ENCODE measurements at places on chromosomes 11 and 22.
A peak's percentile ranks its signal among the peaks of the same experiment; 100 is the strongest.

DNA sequence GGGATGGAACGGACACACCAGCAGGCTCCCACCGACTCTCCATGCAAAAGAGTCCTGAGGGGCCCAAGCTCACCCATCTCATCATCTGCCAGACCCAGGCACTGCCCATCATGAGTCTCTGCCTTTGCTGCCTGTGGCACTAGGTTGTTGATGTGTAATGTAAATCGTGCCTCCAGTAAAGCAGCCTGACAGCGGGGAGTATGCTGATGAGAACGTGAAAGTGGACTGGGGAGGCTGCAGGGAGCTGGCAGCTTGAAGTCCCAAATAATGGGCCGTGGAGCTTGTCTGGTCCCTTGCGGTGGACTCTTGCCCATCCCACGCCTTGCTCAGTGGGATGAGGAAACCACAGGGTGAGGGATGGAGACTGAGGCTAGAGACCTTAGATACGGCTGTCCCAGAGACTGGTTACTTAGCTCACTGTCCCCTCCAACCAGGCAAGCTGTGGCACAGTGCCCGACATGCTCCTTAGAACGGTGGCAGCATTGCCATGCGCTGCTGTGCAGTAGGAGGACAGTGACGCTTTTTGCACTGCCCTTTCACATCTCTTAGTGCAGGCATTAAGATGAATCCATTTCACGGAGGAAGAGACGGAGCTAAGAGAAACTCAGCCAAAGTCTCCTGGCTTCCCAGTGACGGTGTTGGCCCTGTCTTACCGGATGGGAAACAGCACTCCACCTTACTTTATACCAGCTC lies 39.6 kb upstream of the PLET1 start:
- no peak for DNase-seq

- DNase-seq = no peak
These were observed 572.3 kb upstream of the RAG2 start for GRCh38 chr11:37170311-37170710.

DNA sequence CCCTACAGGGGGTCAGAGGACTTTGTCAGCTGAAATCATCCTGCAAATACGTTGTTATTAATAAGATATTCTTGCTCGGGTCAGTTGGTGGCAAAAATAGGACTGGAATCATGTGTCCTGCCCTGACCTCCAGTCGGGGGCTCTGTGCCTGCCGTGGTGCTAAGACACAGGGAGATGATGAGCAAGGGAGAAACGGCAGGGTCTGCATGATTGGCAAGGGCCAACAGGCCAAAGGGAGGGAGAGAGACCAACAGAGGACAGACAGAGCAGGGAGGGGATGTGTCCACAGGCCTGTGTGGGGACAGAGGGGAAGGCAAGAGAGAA lies 10.4 kb upstream of the TSKU start:
- DNase-seq = no peak

- no peak for DNase-seq
These were observed 27.2 kb downstream of the BMAL1 start for GRCh38 chr11:13304655-13305335.

DNA sequence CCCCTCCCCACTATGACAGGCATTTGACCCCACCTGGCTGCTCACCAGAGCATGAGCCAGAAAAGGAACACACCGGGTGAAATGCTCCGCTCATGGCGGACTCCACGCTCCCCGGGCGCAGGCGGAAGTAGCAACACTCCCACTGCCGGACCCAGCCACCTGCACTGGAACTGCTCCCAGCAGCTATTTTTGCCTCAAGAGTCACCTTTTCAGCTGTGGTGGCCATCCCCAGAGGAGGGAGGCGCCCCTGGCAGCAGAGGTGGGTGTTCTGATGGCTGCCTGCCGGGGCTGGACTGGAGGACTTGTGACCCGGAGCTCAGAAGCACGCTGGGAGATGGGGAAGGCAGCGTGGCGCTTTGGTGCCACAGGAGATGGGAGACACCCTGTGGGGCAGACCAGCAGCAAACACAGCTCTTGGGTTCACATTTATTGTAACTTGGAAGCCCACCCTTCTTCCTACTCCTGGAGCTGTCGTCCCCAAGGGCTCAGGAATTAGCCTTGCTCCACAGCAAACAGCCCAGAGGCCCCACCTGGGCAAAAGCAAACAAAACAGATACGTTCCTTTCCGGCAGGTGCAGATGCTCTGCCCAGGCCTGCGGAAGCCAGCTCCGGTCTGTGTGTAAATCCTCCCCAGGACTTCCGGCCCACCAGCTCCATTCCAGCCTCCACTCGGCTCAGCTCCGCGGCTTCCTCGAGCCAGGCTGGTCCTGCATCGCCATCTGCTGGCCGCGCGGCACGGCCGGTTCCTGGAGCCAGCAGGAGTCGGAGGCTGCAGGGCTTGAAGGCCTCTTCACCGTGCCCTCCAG lies 3.7 kb downstream of the RPS19BP1 start:
- peak; percentile 92 for DNase-seq

DNA sequence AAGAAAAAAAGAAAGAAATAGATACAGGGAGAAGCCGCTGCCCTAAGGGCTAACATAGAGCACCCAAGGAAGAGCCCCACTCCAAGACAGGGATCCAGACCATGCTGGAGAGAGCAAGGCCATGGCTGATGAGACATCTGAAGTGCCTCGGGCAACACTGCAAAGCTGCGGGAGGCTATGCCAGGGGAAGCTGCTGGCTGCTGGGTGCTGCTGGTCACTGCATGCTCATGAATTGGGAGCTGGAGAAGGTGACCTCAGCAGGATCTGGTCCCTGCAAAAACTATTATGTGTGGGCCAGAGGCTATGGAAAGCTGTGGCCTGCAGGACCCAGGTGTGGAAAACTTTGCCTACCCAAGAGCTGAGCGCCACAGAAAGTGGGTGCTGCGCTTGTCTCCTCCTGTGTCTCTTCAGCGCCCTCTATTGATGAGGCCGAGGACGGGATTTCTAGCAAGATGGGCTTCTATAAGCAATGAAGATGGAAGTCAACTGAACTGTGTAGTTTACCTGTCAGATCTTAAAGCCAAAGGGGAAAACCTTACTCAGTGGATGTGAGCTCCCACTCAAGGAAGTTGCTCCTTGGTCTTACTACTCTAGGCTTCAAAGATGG lies 17.3 kb upstream of the SLC29A2 start:
- DNase-seq = peak; percentile 70

DNA sequence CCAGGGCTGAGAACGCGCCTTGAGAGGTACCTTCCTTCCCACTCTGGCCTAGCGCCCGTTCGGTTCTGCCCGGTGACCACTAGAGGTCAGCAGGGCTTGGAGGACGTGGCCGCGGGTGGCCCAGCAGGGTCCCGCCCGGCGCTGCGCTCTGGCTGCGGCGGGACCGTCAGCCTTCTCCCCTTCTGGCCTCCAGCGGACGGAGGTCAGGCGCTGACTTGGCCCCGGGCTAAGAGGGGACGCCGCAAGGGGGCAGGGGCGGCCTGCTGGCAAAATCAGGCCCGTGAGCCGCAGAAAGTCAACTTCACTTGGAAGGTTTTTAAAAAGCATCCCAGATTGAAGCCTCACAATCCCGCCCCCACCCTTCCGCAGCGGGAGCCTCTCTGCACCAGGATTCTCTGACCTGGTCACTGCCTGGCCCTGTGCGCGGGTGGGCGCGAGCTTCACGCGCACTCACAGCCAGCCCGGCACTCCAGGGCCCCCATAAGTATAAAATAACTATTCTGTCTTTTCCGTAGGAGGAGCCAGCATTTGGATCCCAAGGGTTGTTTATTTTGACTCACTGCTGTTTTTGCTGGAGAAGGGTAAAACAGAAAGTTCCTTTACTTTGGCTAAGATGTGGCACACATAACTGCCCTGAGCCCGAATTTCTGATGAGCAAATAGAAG lies 23.2 kb upstream of the ZBTB16 start:
- DNase-seq = peak; percentile 43

- DNase-seq = no peak
These were observed 758 bp downstream of the GALNT18 start for GRCh38 chr11:11620921-11621572.

DNA sequence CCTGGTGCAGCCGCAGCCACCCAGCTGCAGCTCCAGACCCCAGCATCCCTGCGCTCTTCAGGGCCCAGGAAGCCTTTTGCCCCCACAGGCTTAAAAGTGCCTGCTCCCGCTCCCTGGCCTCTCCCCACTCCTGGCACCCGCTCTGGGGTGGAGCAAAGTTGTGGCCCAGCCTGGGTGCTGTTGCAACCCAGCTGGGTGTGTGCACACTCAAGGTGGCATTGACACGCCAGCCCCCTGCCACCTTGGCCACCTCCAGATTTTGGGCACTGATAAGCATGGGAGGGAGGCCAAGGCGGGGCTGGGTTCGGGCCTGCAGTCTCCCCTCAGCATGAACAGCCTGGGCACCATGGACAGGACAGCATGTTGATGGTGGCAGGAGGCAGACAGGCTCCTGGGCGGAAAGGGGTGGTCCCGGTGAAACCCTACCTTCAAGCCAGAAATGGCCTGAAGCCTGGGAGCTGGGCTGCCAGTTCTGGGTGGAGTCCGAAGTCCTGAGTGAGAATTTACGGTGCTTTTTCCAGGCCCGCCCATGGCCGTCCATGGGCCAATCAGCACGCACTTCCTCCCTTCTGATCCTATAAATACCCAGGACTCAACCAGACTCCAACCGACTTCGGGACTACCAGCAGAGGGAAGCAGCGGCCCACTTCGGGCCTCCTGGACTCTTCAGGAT lies 23.6 kb upstream of the RNASEH2C start:
- no peak for DNase-seq

GRCh38 chr11:67373648-67374570 lies 511 bp upstream of the CLCF1 start:
- peak; percentile 79 for DNase-seq

DNA sequence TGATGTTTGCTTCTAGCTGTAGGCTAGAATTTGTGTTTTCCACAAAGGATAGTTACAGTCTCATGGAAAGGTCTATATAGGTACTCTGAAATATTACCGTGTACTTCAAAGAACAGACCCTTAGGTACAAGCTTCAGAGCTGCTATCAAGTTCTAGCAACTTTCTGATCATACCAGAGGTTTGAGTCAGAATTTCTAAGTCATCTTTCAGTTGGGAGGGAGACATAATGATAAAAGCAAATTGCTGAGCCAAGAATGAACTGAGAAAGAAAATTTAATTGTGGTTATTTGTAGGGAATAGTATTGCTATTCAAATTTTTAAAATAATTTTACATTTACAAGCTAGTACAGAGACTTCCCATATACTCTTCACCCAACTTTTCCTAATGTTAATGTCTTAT lies 19.9 kb upstream of the ME3 start:
- DNase-seq = no peak

GRCh38 chr22:37681001-37681424 lies 5.1 kb upstream of the NOL12 start:
- DNase-seq = no peak

DNA sequence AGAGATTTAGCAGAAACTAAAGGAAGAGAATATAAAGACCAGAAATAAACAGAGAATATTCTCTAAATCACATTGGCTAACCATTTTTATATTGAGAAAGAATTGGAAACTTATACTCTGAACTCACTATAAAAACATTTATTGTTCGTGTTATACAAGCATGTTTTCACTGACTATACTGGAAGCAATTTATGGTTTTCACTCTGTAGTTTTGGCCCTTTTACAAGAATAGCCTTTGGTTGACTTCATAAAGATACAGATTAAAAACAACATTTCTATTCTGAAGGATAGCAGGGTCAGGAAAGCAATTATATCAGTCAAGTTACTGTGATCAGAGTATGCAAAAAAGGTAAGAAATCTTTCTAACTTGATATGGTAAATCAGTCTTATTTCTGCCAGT lies 965.7 kb upstream of the FAT3 start:
- no peak for DNase-seq

DNA sequence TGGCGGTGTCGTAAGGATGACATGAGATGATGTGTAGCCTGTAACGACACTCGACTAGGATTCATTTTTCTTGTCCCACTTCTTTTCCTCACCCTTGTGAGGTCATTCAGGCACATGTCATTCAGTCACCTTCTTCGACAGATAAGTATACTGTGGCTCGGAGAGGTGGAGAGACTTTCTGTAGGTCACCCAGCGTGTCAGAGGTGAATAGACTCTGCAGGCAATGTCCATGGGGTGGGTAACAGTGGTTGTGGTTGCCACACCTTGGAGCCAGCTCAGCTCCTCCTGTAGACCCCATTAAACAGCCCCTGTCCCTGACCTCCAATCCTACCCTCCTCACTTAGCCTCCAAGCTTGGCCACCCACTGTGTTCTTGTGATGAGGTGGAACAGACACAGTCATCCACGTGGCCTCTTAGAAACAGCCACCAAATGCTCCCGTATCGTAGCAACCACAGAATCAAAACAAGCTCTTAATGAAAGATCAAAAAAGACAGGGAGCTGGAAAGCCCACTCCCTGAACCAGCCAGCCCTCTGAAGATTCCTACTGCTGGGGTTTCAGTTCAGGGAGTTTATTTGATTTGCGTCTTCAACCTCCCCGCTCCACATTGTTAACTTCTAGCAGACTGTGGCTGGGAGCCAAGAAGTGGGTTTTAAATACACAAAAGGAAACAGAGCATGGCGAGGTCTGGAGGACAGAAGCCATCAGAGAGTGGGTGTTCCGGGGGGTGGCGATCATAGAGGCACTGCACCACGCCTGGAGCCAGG lies 89.0 kb upstream of the GRK3 start:
- no peak for DNase-seq

DNA sequence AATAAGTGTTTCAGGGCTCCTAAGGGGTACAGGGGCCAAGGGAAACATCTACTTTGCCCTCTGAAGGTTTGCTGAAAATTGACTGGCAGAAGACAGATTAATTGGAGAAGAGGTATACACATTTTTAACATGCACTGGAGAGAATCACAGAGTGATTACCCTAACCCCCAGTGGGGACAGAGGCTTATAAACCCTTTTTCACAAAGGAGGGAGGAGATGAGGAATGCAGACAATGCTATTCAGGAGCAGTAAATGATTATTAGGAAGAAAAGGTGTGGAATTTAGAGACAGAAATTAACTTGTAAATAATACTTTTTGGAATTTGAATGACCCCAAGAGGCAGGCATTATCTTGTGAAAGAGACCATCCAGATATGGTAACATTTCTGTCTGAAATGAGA lies 582.4 kb upstream of the B3GAT1 start:
- DNase-seq = no peak

- no peak for DNase-seq
These were observed 18.4 kb downstream of the YDJC start for GRCh38 chr22:21611210-21611977.

Measured in activated CD4-positive, alpha-beta T cell treated with anti-CD3 and anti-CD28 coated beads, Interleukin-2, amount 50 U/mL, for 1 hour (primary cell).